ENCODE measurements at places on chromosomes 2 and 18.

- no peak for DNase-seq
These were observed 27.4 kb downstream of the HPCAL1 start for GRCh38 chr2:10329880-10330699.

- no peak for DNase-seq
These were observed 93.0 kb upstream of the SLC39A10 start for GRCh38 chr2:195563857-195564512.

- no peak for DNase-seq
These were observed 124.0 kb downstream of the KYNU start for GRCh38 chr2:143001501-143001900.

DNA sequence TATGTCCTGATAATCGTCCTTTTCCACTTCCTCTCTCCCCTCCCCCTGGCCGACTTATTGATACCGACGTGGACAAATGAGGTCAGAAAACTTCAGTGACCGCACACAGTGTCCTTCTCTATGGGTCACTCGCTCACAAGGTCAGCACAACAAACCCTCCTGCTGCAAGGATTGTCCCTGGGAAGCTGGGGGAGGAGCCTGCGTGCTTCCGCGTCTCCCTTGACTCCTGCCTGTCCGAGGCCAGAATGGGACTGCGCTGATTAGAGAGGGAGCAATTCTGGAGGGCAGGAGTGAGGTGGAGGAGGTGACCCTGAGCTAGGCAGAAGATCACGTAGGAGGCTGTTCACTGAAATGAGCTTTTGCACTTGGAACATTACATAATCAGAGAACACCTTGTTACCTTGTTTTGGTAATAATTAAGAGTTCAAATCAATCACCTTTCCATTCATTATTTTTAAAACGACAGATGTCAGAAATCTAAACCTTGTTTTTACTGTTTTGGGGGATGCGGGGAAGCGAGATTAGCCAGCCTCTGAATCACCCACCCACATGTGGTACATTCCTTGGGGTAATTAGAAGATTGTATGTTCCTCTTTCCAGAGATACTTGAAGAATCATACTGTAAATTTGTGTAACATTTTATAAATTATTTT lies 70.6 kb downstream of the CTAGE1 start:
- no peak for DNase-seq

DNA sequence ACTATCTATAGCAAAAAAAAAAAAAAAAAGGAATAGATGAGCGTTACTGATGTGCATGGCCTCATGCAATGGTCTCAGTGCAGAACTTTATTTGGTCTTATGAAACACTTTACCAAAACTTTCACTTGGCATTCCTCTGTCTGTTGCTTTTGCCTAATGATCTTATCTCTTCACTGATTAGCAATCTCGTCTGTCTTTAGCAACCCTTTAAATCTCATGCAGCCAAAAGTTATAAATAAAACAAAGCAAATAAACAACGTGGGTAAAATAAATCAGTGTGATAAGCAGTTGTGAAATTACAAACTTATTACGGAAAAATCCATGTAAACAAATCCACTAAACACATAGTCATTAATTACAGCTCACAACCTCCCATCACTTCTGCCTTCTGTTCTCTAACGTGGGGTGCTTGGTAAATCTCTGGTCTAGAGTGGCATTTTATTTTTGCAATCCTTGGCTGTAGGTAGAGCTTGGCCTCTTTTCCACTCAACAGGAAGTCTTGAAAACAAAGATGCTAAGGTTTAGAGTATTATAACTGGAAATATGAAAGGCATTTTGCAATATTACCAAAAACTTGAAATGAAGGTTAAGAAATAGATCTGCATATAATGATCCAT lies 288.0 kb downstream of the AFF3 start:
- DNase-seq, result no peak

DNA sequence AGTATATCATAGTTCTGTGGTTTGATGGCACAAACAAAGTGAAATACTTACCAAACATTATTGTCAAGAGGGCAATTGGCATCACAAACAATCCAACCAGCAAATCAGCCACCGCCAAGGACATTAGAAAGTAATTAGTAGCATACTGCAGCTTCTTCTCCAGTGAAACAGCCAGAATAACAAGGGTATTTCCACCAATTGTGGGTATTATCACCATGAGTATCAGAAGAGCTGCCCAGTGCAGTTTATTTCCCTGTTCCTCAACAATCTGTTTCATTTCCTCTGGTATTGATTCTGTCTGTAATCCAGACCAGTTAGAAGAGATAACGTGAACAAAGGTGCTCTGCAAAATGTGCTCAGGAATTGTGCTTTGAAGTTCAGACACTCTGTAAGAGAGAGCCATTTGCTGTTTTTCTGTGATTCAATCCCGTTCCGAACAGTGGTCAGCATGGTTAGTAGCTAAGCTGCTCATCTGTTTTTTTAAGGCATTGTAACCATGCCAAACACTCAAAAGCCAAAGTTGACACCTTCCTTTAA lies 1.4 kb downstream of the HTR2B start:
- no peak for DNase-seq

- no peak for DNase-seq
These were observed 20.5 kb downstream of the KIAA1328 start for GRCh38 chr18:36849288-36850006.

- no peak for DNase-seq
These were observed 3.4 kb upstream of the YIPF4 start for GRCh38 chr2:32274289-32274688.

DNA sequence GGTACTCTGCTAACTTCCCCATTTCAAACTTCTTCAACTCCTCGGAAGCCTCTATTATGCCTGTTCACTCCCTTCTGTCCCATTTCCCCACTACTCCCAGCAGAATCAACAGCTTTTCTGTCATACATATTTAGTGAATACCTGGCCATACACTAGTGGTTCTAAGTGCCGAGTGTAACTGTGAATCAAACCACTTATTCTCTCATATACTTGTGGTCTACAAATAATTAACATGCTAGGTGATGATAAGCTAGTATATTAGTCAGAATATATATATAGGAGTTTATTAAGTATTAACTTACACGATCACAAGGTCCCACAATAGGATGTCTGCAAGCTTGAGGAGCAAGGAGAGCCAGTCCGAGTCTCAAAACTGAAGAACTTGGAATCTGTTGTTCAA lies 150.7 kb downstream of the CCDC102B start:
- no peak for DNase-seq

- DNase-seq, result no peak
These were observed 532.0 kb upstream of the FSHR start for GRCh38 chr2:49686291-49686690.

DNA sequence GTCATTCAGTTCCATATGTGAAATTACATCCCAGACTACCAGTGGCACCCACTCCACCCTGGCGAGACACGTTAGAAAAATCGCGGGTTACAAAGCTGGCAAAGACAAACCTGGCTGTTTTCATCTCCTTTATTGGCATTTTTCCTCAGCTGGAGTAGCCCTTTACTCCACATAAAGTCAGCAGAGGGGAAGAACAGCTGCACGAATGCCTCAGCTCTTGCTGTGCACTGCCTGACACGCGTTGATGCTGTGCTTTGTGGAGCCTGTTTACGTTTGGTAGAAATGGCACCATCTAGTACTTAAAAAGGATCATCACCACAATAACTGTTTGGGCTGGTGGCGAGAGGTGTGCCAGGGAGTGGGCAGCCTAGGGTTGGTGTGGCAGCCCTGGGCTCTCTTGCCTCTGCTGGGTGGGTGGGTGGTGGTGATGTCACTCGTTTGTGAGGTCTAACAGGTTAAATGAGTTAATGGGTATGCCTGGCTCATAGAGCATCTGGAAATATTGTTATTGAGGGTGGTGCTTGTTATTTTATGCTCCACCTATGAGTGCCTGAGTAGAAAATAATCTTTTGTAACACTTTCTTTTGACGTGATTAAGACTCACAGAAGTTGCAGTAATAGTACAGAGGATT lies 16.4 kb downstream of the FARP2 start:
- DNase-seq, result no peak

- DNase-seq, result no peak
These were observed 30.2 kb downstream of the TMEM37 start for GRCh38 chr2:119461811-119462210.

DNA sequence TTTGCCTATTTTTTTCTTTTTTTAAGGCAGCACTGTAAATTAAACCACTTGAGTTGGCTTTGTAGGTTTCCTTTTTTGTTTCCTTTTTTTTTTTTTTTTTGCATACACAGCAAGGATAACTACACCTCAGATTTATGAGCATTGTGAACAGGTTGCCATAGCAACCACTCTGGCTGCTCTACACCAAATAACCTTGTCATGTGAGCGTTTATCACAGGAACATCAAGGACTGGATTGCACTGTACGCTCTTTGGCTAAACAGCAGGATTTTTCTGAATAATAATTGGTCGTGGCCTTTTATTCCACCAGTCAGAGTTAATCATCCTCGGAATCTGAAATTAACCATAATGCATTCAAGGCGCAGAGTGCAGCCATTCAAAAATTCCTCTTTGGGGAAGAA lies 199.1 kb upstream of the SLC14A2 start:
- DNase-seq, result peak; percentile 66

DNA sequence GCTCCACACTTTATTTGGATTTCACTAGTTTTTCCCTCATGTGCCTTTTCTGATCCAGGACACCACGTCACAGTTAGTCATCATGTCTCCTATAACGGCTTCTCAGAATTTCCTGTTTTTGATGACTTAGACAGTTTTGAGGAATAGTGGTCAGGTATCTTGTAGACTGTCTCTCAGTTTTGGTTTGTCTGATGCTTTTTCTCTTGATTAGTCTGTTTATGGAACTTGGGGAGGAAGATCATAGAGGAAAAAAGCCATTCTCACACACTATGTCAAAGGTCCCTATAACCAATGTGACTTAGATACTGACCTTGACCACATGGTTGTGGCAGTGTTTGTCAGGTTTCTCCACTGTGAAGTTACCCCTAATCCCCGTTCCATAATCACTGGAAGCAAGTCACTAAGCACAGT lies 89.0 kb downstream of the RAPH1 start:
- DNase-seq, result no peak

DNA sequence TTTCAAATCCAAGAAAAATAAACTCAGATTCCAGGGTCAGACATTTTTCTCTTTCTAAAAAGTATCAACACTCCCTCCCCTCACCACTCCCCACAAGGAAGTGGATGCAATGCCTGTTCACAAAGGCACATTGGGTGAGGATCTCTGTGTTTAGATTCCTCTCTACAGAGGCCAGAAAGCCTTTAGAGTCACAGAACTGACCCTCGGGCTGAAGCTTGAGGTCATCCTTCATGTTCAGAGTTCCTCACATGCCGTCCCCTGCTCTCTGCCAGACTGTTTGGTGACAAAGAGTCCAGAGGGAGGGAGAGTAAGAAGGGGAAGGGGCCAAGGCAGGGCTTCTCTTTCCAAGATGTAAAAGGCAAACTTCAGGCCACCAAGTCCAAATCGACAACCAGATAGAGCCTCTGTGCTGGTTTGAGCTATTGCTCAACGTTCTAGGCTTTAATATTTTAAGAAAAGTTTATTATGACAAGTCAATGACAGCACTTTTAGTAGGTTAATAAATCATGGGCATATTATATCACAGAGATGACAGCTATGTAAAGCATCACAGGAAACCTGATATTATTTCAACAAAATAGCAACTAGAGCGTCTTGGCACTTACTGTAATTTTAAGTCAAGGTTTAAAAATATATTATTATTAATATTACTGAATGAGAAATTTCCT lies 269.4 kb downstream of the ETAA1 start:
- DNase-seq, result no peak

DNA sequence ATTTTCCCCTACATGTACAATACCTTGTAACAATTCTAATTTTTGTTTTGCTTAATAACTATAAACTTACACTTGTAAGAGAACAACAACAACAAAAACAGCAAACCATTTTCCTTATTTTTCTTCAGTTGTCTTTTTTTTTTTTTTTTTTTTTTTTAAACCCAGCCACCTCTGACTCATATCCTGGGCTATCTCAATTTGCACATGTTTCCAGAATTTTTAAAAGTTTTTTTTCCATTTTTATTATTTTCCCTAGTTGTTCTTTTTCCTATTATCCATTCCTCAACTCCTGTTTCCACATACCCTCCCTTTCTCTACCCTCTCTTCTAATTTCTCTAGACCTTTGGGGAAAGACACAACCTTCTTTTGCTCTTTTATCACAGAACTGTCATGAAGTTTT lies 112.5 kb downstream of the EFEMP1 start:
- no peak for DNase-seq

DNA sequence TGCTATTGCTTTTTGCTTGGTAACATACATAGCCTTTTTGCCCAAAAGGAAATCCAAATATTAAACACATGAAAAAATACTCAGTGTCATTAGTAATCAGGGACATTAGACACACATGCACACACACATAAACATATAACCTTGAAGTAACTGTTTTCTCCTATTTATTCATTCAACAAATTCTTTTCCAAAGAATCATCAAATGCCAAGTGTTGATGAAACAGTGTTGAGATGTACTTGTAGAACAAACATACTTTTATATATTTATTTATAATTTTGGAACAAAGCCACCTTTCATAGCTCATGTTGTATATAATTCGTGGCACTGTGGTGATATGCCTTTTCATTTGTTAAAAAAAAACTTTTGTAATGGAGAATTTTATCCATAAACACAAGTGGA lies 81.0 kb downstream of the APLF start:
- no peak for DNase-seq

GRCh38 chr2:40466332-40466906 lies 14.5 kb upstream of the SLC8A1 start:
- no peak for DNase-seq

- no peak for DNase-seq
These were observed 383.6 kb downstream of the DCC start for GRCh38 chr18:52723550-52723970.

GRCh38 chr2:11387843-11388242 lies 43.4 kb upstream of the ROCK2 start:
- DNase-seq, result no peak

- DNase-seq, result no peak
These were observed 46.1 kb upstream of the LRP1B start for GRCh38 chr2:142176941-142177340.

GRCh38 chr18:55401638-55402191 lies 186.3 kb downstream of the TCF4 start:
- DNase-seq, result no peak

All from NCI-H187 (cell line).